ENCODE measurements at places on chromosomes 4 and X.

DNA sequence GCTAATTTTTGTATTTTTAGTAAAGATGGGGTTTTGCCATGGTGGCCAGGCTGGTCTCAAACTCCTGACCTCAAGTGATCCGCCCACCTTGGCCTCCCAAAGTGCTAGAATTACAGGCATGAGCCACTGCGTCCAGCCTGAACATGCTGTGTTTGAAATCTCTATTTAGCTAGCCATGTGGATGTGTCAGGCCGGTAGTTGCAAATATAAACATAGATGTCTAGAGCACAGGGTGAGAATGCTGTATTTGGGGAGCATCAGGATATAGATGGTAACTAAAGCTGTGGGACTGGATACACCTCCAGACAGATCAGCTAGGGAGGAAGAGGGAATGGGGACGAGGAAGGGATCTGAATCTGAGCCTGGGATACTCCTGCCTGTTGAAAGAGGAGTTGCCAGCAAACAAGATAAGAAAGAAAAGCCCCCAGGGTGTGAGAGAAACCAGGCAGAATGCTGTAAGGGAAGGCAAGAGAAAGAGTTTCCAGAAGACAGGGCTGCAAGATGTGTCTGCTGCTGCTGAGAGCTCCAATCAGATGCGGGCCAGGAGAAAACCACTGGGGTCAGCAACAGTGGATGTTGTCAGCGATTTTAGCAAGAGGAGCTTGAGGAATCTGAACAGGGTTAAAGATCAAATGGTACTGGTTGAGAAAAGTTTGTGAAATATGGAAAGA lies 177.4 kb downstream of the PALLD start:
- no peak for DNase-seq

- no peak for DNase-seq
These were observed 60.9 kb downstream of the NPY5R start for GRCh38 chr4:163404580-163404979.

GRCh38 chr4:3634894-3635820 lies 102.9 kb upstream of the LRPAP1 start:
- no peak for DNase-seq

GRCh38 chr4:2792396-2792710 lies 532 bp upstream of the SH3BP2 start:
- DNase-seq = no peak

DNA sequence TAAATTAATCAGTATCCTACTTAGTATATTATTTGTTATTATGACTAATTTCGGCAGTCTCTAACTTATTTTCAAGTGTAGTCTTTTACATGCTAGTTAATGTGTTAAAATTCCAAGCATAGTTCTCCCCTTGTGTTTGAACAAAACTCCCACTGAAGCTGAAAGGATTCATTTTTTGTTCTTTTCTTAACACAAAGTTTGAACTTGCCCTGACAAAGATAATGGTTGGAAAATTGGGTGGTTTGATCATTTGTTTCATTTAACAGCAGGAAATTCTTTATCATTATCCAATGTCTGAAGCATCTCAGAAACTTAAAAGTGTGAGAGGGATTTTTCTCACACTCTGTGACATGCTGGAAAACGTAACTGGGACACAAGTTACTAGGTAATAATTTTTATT lies 36.0 kb downstream of the INTU start:
- DNase-seq = no peak

GRCh38 chrX:37800717-37801116 lies 20.9 kb downstream of the CYBB start:
- no peak for DNase-seq

- no peak for DNase-seq
These were observed 127.3 kb downstream of the PTPN13 start for GRCh38 chr4:86721412-86721811.

GRCh38 chr4:14428125-14428524 lies 574.2 kb upstream of the CPEB2 start:
- DNase-seq = no peak

DNA sequence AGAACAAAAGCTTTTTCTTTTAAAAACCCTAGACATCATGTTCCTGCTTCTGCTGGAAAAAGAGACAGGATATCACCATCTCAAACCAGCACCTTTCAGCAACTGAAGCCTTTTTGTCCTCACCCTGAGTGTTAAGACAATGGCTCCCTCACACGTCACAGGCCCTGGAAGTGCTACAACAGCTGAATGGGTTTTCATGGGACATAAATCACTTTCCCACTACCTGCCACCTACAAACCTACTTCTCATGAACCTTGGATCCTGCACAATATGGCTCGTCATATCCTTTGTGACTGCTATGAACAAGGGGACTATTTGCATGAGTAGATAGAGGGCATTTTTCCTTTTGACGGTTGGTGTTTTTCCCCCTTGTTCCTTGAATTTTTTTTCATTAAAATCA lies 93.6 kb downstream of the TSPAN5 start:
- no peak for DNase-seq

GRCh38 chrX:1403228-1403627 lies 11.3 kb upstream of the SLC25A6 start:
- DNase-seq = no peak

- peak; percentile 6 for DNase-seq
These were observed 233.9 kb upstream of the CXXC4 start for GRCh38 chr4:104728380-104729122.

GRCh38 chr4:159047478-159048165 lies 55.3 kb upstream of the RAPGEF2 start:
- no peak for DNase-seq

DNA sequence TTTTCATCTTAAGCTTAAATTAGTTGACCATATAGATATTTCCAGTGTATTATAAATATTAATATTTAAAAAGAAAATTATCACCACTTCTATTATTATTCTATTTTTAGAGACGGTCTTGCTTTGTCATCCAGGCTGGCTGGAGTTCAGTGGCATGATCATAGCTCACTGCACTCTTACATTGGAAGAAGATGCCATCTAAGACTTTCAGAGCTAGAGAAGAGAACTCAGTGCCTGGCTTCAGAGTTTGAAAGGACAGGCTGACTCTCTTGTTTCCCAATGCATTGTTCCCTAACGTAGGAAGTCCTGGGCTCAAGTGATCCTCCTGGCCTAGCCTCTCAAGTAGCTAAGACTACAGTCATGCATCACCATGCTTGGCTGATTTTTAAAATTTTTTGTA lies 75.9 kb downstream of the FIP1L1 start:
- no peak for DNase-seq

GRCh38 chr4:91330555-91331137 lies 973.1 kb upstream of the GRID2 start:
- DNase-seq = no peak

DNA sequence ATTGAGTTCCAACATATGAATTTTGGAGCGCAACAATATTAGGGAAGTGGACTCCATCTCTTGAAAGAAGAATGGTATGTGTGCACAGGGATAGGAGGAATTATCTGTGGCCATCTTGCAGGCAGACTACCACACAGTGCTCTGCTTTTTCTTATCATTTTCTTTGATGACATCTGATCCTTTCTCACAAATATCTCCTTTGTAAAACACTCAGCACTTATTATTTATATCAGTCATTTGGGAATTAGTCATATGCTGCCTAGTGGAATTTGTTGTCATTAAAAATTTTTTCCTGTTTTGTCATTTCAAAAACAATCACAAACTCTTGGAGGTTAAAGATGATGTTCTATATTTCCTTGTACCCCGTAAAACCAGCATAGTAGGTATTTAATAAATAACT lies 444.3 kb upstream of the ATOH1 start:
- DNase-seq = no peak

DNA sequence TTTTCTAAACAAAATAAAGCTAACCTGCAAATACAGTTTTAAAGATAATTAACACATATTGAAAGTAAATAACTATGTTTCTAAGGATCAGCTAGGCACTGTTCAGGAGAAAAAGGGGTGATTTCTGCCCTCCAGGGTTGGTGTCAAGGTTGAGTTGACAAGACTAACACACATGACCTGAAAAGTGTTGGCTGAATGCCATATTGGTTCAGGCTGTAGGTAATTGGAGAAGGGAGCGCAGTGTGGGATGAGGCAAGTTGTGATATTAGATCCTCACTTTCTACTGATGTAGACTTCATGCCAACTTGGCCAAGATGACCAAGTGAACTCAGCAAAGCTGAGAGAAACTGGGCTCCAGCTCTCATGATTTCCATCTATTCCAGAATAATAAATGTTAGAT lies 42.2 kb downstream of the PPM1K start:
- no peak for DNase-seq
